ENCODE measurements at places on chromosomes 4 and X.

DNA sequence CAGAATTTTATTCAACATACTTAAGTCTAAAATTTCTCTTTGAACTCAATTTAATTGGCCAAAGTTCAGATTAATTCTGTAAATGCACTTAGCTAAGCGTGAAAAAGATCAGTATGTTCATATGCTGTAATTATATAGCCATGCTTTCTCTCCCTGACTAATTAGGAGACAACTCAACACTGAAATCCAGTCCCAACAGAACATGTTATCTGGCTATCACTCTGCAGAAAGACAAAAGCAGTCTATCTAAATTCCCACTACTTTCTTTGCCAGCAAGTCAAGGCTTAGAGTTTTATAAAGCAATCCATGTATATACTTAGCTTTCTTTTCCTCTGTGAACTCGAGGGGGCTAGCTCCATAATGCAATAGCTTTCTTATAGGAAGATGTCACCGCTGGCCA lies 16.0 kb upstream of the USP46 start:
- DNase-seq: no peak

DNA sequence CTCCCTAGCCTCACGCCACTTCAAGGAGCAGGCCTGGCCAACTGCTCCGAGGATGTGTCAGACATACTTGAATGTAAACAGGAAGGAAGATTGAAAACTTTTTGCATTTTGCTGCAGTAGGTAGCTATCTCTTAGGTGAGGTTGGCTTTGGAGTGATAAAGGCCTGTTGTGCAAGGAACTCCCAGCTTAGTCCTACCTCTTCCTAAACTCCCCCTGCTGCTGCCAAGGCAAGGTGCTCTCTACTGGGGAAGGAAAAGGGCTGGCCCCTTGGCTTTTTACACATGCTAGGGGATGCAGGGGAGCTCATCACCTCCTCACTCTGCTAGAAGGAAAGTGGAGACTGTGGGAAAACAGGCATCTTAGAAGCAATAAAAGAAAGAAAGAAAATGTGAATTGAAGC lies 10.7 kb upstream of the BRS3 start:
- peak; percentile 4 for DNase-seq

GRCh38 chr4:35559559-35560365 lies 684.6 kb downstream of the ARAP2 start:
- no peak for DNase-seq

DNA sequence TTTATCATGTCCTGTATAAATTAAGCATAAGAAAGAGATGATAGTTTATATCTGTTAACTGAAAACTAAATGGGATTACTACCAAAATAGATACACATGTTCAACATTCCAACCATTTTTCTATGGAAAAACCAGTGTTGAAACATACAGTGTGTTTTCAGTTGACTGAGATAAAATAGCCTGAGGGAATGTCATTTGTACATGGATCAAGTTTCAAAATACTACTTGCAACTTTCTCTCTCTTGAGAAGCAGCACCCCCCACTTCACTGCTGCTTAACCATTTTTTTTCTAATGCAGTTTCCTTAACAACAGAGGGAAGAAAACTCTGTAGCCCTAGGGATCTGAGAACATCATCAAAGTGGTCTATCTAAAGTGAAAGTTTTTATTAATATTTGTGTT lies 70.8 kb downstream of the NPNT start:
- peak; percentile 72 for DNase-seq

DNA sequence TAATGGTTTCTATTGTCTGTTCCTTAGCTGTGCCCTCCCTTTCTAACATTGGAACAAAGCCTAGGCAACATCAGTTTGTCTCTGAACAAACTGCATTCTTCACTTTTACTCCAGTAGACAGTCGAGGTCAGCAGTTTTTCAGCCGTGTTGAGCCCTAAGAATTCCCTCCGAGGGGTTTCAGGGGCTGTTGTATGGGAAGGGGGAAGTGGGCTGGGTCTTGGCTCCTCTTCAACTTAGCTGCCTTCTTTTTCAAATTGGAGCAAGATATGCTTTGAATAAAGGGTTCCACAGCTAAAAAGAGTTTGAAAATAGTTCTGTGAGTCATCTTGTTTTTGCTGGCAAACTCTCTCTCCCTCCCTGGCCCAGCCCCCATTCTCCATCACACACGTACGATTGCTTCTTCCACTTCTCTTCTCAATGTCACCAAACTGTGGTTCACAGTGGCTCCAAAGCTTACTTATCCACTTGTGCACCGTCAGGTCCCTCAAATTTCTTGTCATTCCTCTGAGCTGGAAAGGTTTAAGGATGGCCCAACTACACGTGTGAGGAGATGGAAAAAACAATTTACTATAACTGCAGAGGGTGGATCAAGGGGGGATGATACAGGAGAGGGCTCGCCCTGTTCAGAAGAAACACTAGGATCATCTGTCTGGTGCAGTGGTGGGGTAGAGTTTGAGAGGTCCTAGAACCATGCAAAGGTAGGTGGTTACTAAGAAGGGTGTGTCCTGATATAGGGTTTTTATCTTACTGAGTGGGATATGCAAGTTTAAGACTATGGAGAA lies 9.2 kb upstream of the MAML3 start:
- DNase-seq: no peak

GRCh38 chr4:20678400-20678799 lies 21.9 kb upstream of the PACRGL start:
- DNase-seq: no peak

- no peak for DNase-seq
These were observed 3.7 kb upstream of the UBA1 start for GRCh38 chrX:47189906-47190305.

- DNase-seq: peak; percentile 53
These were observed at the start of gene MAP3K15 for GRCh38 chrX:19514791-19515614. MAP3K15 (minus strand) TSS chrX:19515508; CDS start chrX:19515261, 247 bp downstream.

DNA sequence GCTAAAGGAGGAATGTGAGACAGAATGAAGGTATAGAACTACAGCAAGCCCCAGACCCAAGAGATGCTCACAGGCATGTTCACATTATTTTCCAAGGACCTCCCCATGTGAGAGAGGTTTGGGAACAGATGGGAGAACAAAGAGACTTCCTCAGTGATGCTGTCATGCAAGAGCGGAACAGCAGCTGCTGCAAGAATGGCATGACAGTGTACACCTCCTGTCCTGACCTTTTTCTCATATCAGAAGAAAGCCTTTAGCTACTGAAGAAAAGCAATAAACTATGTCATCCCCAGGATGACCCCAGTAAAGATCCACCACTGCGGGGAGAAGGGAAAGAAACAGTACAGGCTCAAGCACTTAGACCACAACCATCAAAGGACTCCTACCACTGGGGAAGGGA lies 7.2 kb downstream of the PRDM5 start:
- DNase-seq: no peak

Data from kidney tubule cell (primary cell).